KG1 (cell line): ENCODE measurements at places on chromosomes 7 and 10.

DNA sequence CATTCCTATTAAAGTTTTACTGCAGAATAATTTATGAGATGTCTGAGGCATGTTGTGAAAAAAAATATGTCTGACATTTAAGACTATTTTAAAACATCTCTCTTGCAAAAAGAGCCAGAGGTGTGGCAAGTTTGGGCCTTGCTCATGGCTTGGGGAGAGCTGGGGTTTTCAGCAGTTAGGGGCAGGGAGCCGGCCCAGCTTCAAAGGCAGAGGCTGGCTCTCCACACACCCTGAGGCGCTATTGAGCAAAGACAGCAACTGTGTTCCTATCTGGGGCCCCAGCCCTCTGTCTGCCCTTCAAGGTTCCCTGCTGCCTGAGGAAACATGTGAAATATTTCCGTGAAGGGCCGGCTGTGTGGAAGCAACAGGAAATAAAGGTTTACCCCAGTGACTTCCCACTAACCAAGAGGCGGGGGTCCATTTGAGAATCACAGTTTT lies 94.0 kb downstream of the SORBS1 start:
- no peak for DNase-seq

- no peak for DNase-seq
These were observed 138.9 kb downstream of the ADCY1 start for GRCh38 chr7:45712872-45713668.

- DNase-seq = no peak
These were observed 126.8 kb downstream of the ADRA2A start for GRCh38 chr10:111203615-111204014.

- no peak for DNase-seq
These were observed 641 bp upstream of the ASB13 start for GRCh38 chr10:5666841-5667630.

- DNase-seq = no peak
These were observed 43.3 kb downstream of the SGCE start for GRCh38 chr7:94612661-94613060.

DNA sequence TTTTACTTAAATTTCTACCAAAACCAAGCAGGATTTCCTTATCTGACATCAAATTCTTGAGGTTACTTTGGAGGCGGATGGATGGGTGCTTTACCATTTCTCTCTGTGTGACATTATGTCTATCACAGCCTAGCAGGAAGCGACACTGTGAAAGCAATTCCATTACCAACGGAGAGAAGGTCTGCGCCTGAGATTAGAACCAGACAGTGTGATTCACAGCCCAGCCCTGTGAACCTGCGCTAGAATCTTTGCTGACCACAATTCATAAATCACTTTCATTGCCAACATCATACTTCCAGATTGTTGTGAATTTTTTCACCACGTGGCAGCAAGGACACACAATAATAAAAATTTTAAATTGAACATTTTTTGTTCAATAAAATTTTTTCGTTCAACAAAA lies 126.5 kb downstream of the CUBN start:
- peak; percentile 43 for DNase-seq

DNA sequence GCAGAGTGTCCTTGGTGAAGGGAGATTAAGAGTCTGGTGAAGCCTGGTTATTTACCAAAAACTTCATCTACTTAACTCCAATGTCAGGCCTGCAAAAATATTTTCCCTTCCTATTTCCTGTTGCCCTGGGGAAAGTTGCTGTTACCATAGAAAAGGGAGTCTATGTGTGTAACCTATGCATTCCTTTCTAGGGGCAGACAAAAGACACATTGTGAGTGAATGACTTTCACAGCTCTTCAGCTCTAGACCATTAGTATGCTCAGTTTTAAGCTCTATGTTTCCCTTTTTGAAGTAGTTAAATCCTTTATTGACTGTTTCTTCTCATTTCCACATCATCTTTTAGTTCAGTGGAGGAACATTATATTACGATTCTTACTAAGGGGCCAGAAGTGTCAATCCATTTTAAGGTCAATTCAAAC lies 45.6 kb upstream of the SGCE start:
- DNase-seq = no peak

DNA sequence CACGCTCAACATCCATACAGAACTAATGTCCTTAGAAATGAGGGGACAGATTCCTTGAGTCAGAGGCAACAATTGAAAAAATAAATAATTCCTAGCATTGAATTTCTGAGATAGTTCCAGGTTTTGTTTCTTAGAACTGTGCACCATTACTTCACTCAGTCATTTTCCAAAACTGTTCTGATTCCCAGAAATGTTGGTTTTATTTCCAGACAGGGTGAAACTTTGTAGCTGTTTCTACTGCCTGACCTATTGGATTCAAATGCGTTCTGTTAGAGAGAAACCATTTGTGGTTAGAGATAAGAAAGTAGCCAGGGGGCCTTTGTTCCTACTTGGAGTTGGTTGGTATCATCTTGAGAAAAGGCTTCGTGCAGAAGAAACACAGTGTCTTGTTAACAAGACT lies 8.1 kb upstream of the DEPP1 start:
- DNase-seq = no peak

- DNase-seq = no peak
These were observed 4.5 kb downstream of the STMP1 start for GRCh38 chr7:135666846-135667245.

GRCh38 chr7:74269757-74270277 lies 15.6 kb upstream of the RFC2 start:
- DNase-seq = no peak

DNA sequence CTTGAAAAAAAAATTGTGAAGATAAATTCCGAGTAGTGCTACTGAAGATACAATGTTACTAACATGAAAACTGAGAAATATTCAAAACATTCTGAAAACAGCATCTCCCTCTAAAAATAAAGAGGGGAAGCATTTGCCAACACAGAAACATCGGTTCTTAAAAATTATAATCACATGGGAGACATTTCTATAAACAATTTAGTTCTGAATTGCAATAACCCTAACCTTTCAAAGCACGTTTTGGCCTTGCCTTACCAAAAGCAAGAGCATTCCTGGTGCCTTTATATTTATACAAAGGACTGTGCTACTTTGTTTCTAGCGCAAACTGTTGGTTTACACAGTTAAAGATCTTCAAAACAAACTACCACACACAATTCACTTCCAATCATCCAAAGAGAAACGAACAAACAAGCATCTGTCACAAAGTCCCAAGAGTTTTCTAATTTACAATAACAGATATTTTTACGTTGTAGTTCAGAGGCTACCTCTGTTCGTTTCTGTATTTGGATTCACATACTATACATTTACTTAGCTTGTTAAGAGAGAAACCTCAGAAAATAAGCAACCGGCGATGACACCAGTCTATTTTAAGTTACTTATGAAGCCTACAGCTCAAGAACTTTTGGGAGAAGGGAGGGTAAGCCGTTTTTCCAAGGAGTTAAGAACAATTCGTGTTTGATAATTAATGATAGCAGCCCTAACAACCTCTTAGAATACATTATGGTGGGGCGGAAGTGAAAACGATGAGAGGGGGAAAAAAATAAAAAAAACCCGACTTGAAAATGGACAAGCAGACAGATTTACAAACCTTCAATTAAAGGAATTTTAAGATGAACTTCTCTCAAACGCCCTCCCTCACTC lies 1.3 kb downstream of the ABI1 start:
- DNase-seq = no peak

DNA sequence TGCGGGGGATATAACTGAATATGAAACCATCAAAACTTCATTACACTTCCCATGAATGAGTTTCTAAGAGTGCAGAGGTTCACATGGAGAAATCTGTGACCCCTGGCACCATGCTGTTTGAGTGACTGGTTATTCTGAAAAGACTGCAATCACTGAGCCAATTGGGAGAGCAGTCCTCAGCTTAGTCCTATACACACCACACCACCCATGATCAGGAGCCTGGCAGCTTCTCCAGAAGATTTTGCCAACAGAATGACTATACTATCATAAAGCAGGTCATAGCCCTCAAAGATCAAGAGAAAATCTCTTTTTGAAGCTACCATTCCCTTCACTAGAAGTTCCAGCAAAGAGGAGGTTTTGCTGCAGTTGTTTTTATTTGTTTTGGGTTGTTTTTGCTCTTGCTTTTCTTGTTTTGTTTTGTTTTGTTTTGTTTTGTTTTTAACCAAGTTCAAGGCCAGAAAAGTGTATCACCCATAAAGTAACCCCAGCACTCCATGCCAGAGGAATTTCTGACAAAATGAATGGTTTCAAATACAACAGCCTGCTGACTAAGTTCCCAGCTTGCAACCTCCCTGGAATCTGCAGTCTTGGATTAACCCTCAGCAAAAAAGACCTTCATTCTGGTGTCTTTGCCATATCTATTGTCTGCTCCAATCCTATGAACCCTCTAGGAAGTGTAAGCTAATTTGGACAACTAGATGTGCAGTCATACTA lies 19.7 kb upstream of the HGF start:
- DNase-seq = no peak

DNA sequence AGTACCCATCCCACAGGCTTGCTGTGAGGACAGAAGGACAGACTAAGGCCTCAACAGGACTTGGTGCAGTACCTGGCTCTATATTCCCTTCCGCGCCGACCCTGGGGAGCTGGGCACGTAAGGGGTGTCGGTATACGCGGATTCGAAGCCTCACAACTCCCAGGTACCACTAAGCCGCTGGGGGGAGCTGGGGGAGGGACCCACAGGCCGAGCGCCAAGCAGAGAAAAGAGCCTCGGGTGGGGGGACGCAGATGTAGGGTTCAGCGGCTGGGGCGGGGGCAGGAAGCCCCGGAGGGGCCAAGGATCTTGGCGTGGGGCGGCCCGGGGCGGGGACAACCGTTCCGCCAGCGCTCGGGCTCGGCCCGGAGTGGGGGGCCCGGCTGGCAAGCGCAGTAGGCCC lies 126.4 kb upstream of the ZNF746 start:
- no peak for DNase-seq

DNA sequence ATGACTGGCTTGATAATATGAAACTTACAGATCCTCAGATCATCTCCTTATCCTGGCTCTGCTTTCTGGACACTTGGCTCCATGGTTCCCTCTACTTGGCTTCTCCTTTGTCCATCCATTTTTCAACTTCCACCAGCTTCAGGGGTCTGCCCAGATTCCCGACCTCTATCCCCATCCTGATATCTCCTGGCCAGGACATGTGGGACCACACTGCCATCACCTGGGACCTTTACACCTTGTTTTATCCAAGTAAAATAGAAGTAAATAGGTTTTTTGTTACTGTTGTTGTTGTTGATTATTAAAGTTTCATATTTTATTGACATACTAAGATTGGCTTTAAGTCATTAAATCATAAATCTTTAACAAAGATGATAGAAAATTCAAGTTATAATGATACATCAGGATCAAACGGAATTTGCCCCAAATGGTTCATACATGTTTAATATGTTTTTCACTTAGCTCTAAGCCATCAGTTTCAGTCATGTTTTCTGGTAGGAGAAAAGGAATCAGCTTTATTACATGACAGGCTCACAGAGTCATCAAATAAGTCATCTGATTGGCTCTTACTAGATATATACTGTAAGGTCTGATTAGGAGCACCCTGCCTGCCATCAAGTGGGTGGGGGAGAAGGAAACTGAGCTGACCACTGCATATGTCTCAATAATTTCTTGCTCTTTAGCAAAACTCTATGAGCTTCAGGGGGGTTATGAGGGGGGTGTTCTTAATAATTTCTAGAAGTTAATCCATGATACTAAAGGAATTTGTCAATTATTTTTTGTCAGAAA lies 111.5 kb upstream of the AHR start:
- no peak for DNase-seq

DNA sequence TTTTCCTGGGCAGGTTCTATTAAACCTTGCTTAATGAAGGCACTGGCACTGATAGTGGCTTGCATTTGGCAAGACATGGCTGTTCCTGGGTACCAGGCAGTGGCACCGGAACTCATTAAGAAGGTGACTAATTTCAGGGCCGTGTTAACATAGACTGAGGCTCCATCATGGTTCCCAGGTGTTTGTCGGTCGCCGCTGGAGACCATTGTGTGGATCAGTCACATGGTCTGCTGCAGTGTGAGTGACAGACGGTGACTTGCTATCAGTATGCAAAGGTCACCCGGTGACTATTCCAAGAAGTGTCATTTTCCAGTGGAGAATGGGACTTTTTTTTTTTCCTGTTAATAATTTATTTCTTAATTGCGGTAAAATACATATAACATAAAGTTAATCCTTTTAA lies 106.3 kb downstream of the INSYN2A start:
- DNase-seq = no peak

DNA sequence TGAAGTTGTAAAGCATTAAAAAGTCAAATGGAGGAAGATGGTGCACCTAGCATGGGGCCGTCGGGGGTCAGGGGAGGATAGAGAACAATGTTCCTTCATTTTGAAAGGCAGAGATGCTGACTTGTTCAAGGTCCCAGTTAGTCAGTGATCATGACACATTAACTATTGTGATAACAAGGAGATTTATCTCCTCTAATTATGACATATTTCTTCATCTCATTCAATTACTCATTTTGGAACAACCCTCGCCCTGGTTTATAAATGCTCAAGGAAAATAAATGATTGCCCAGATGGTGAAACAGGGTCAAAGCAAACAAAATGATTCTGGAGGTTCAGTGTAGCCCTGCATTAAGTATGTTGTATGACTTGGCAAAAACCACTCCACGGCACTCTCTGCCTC lies 106.2 kb downstream of the ITIH5 start:
- DNase-seq = no peak

DNA sequence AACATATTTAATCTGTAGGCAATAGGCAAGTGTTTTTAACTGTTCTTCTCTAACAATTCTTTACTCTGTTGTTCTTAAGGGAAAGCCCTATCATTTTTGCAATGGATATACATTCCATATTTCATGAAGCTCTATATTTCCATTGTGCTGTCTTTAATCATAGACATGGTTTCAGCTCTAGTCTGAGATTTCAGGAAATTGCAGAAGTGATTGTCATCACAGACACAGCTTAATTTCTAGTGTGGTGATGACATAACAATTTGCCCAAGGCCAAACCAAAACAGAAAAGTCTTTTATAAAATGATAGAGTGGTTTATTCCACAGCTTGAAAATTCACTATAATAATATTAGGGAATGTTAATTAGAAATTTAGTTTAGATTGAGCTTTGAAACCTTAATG lies 494.1 kb upstream of the SEMA3A start:
- DNase-seq = no peak

GRCh38 chr10:59752278-59752940 lies 846 bp downstream of the MRLN start:
- no peak for DNase-seq

GRCh38 chr7:155702616-155703015 lies 58.2 kb downstream of the RBM33 start:
- no peak for DNase-seq

DNA sequence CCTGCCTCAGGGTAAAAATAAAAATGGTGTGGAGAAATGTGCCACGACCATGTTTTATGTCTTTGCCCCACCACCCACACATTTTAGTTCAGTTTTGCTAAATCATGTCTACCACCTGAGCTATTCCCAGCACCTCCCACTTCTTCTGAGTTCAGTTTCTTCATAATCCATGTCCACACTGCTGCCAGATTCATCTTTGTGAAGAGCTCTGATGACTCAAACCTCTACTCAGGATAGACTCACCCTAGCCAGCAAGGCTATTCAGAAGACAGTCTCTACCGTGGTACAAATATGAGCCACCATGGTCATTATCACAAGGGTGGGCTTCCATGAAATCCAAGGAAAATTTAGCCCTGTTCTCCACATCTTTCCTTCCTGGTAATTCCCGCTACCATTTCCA lies 231.1 kb upstream of the PRKCQ start:
- DNase-seq = no peak
